ENCODE measurements at places on chromosomes 1 and 21.

DNA sequence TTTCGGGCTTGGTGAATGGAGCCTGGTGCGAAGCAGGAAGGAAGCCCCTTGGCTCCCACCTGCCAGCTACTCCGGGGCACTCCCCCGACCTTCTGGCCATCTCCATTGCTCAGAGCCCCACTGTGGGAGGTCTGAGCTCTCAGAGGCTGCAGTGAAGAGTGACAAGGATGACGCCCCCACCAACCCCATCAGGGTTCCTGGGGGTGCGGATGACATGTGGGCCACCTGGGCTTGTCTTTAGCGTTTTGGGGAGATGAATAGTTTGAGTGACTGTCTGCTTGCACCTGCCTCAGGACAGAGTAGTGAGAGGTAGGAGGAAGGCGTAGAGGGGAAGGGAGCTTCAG lies 43.2 kb upstream of the LBR start:
- no peak for DNase-seq

GRCh38 chr1:22754824-22755223 lies 44.2 kb downstream of the EPHB2 start:
- no peak for DNase-seq

- no peak for DNase-seq
Observed at GRCh38 chr1:107622535-107622934, 342.4 kb downstream of the VAV3 start.

- DNase-seq = no peak
Observed at GRCh38 chr1:39094685-39095084, 68.5 kb downstream of the NDUFS5 start.

DNA sequence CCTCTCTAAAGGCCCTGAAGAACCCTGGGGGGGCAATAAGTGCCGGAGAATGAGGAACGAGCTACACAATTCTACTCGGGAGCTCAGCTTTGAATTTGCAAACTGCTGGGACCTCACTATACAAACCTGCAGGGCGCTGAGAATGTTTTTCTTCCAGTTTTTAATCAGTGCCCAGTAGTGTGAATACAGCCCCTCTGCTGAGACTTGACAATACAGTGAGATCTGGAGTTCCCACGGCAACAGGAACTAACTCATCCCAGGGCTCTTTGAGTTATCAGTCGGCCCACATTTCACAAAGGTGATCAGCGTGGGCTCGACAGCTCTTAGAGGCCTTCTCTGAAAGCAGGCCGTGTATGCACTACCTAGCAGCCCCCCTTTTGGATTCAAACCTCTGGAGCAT lies 41.7 kb downstream of the TMEM53 start:
- no peak for DNase-seq

DNA sequence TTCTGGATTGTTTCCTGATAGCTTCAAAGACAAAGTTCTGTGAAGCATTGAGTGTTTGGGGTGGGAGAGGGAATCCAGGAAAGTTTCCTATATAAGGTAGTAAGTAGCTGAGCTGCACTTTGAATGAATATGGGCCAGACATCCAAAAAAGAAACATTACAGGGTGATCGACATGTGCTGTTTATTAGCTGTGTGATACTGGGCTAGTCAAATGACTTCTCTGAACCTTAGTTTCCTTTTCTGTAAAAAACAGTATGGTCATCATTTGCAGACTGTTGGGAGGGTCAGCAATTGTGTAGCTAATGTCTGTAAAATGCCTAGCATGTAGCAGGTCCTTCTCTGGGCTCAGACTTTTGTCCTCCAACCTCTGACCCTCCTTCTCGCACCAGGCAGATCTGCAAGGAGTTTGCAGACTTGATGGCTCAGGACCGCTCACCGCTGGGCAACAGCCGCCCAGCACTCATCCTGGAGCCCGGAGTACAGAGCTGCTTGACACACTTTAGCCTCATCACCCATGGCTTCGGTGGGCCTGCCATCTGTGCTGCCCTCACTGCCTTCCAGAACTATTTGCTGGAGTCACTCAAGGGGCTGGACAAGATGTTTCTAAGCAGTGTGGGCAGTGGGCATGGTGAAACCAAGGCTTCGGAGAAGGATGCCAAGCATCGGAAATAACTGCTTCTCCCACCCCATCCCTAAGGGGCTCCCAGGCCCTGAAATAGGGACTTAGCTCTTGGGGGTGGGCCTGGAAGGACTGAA lies 21.1 kb downstream of the TFAP2E start:
- DNase-seq = no peak
